ENCODE measurements at places on chromosomes 6 and 20.

- DNase-seq = no peak
Measured at GRCh38 chr6:98581705-98582104, 252.7 kb upstream of the POU3F2 start.

DNA sequence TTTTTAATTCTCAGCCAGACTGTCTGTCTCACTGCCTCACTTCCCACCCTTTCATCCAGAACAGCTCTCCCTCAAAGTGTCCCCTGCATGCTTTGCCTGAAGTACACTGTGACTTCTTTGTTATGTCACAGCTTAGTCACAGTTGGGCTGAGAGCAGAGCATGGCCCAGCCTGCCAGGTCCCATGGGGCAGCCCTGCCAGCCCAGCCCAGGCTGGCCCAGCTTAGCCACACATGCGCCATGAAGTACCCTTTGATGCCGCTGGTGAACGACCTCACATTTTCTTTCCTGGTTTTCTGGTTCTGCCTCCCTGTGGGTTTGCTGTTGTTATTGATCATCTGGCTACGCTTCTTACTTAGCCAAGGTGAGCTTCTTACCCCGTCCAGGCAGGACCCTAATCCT lies at the start of gene ADIG:
Gene ADIG (plus strand): TSS at position 185 of the 400 bp plus-strand sequence. CDS start 54 bp downstream, at position 239.
- DNase-seq = no peak

DNA sequence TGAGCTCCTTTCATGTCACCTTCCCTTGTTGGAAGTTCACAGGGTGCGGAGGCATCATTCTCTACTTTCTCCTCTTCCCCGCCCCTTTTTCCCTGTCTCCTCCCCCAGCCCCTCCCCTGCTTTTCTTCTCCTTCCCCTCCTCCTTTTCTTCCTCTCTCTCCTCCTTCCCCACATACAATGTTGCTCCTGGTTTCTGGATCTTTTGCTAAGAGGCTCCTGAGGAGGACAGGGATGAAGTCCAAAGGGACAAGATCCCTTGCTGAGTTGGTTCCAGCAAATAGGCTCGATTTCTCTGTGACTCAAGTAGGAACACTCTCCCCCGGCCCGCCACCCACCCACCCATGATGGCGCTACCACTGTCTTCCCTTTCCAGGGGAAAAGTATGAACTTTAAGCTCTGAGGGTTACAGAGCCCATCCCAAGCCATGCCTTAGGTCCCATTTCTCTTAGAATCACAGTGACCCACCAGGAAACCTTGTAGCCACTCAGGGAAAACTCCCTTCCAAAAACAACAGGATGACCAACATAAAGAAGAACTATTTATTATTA lies 852 bp upstream of the TFEB start:
- no peak for DNase-seq

GRCh38 chr6:141451511-141452353 lies 681.0 kb upstream of the GJE1 start:
- no peak for DNase-seq

DNA sequence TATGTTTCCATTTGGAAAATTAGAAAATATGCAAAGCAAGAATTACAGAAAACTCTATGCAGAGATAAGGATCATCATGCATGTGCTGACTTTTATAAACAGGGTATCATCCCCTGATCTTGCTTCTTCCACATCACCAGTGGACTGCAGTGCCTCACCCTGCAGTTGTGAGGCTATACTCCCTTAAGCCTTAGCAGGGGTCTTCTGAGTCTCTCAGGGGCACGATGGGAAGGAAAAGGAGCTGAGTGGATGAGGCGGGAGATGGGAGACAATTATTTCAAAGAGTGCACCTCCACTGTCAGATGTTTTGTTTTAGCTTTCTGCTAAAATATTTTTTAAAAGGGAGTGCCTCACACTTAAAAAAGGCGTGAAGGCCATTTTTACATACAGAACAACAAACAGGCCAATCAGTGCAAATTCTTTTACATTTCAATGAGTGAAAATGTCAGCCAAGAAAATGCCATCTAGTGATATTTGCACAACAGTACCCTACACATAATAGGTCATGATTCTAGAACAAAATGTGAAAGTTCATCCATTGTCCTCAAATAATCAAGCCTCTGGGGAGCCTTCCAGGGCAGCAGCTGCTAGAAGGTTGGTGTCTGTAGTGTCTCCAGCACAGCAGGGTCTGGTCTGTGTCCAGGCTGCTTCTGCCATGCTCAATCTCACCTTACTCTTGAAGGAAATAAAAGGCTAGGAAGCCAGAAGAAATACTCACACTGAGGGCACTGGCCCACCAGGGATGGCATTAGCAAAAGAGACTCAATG lies 13.2 kb upstream of the SERPINB9 start:
- DNase-seq = no peak

GRCh38 chr6:41470331-41471063 lies 75.7 kb upstream of the FOXP4 start:
- no peak for DNase-seq

Data from activated CD4-positive, alpha-beta T cell treated with anti-CD3 and anti-CD28 coated beads, Interleukin-2, amount 50 U/mL, for 16 hours (primary cell).